ENCODE measurements at places on chromosomes 4 and X. TPM values are rescaled to one million over a fixed set of nuclear protein-coding genes. Genes with fewer than 3 reads are reported as not detected.

Gene SMIM10
- 12.3 TPM for polyA plus RNA-seq

Gene GK2
- not detected for polyA plus RNA-seq

Gene CT83
- polyA plus RNA-seq, result not detected

Gene GAGE13
- not detected for polyA plus RNA-seq

Gene VCX3B
- not detected for polyA plus RNA-seq

Gene SLC30A9
- polyA plus RNA-seq, result 62.0 TPM

Gene GATA1
- 0.98 TPM for polyA plus RNA-seq

Gene HPGDS
- 7.3 TPM for polyA plus RNA-seq
